ENCODE measurements at places on chromosomes 7 and 10.

DNA sequence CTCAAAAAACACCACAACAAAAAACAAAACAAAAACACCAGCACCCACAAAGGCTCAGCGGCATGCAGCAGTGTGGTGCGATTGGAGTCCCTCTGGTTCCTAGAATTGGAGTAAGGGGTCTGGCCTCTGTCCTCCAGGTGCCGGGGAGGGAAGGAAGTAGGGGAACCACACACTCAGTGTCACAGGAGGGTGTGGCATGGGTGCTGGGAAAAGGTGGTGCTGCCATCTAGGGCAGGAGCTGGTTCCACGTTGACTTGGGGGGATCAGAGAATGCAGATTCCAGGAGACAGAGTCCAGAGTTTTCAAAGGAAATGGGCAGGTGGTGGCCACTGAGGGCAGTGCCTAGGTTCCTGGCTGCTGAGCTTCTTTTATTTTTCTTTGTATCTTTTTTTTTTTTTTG lies 19.8 kb upstream of the WIPI2 start:
- DNase-seq = no peak

- DNase-seq = no peak
Measured at GRCh38 chr7:28847681-28848080, 110.4 kb downstream of the TRIL start.

DNA sequence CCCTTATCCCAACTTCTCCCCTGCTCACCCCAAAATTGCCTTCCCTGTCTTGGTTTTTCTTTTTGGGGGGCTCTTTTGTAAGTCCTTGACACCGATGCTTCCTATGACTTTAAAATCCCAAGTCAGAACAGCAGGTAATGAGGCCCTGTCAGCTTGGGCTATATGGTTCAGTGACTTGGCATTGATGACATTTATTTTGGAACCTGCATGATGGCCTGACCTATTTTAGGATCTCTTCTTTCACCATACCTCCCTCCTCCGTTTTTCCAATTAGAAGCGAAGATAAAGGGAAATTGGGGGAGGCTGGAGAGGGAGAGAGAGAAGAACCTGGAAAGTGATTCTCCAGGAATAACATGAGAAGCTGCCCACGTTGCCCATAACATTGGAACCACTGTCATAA lies 424.9 kb upstream of the AUTS2 start:
- no peak for DNase-seq

DNA sequence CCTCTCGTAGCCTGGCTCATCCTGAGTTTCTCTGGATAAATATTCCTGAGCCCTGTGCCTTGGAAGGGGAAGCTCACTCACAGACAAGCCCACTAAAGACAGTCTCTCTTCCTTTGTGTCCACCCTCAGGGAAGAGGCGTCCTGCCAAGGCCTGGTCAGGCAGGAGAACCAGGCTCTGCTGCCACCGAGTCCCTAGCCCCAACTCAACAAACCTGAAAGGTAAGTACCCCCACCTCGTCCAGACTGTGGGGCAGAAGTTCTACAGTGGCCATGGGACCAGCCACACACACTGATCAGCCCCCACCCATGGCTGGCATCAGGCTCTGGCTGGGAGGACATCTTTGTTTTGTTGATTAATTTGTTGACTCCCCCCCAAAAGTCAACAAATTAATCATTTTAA lies 2.8 kb downstream of the GPR15LG start:
- no peak for DNase-seq

- DNase-seq = no peak
Measured at GRCh38 chr10:9103301-9103700, 1048.8 kb downstream of the GATA3 start.

- DNase-seq = no peak
Measured at GRCh38 chr7:66727058-66727457, 13.5 kb upstream of the RABGEF1 start.

- DNase-seq = no peak
Measured at GRCh38 chr7:125059861-125060456, 130.3 kb upstream of the POT1 start.

GRCh38 chr7:155709453-155709852 lies 65.0 kb downstream of the RBM33 start:
- no peak for DNase-seq

GRCh38 chr10:3592424-3592823 lies 192.6 kb downstream of the KLF6 start:
- no peak for DNase-seq

DNA sequence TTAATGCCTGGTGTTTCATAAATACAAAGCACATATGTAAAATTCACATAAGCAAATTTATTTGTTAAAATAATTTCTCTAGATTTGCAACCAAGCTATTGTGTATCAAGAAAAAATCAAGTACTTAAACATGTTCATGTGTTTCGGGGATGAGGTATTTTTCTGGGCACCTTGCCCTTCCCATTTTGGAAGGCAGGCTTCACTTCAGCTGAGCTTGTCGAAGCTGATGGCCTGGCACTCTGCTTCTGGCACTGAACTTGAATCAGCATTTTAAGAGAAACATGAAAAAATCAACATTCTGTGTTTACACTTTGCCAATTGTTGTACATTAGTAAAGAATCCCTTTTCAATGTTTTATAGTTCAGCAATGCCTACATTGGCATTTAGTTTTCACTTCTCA lies 179.1 kb upstream of the STEAP4 start:
- DNase-seq = no peak

GRCh38 chr7:29969738-29970137 lies 19.9 kb downstream of the SCRN1 start:
- DNase-seq = no peak

- DNase-seq = no peak
Measured at GRCh38 chr7:136692221-136692620, 176.2 kb upstream of the CHRM2 start.

DNA sequence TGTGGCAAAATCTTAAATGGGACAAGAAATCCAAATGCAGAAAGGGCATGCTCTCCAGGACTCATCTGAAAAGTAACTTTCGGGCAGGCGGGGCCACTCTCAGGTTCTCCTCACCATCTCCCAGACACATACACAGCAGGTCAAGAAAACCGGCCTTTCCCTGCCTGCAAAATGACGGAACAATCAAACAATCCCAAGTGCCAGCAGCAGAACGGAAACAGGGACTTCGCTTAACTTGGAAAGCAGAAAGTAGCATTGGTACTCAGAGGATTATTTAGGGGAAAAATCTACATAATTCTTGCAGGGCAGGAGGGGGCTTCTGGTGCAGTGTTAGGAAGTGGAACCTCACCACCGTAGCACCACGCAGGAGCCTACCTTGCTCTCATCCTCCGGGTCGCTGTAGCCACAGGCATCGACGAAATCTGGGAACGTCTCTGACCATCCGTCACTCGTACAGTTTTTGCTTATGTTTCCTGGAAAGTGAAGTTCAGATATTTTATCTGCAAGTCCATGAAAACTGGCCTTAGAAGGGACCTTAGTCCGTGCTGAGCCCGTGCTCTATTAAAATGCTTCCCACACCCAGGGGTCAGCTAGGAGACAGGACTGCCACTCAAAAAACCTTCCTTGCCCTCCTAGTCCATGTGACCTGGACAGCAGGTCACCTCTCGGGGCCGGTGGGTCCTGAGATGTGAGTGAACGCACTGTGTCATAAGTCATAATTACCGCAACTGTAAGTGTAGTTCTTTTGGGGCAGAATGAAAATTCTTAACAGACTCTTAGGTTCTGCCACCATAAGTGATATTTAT lies 41.1 kb downstream of the VIPR2 start:
- no peak for DNase-seq

- no peak for DNase-seq
Measured at GRCh38 chr10:96268341-96268909, 2.9 kb downstream of the BLNK start.

DNA sequence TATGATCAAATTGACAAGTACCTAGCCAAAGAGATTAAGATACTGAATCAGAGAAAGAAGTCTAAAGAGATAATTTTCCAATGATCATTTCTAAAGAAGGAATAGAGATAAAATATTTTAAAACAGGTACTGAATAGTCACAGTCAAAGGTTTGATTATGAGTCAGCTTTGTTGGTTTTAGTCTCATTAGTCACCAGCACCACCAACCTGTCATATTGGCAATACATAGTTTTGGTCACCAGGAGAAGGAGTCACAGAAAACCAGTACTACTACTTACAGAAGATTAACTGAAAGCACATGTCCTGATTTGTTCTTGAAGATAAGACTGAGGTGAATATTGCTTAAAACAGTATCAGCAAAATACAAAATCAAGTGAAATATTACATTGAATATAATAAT lies 34.6 kb downstream of the ZEB1 start:
- DNase-seq = peak; percentile 88

- DNase-seq = no peak
Measured at GRCh38 chr10:110496553-110497437, 912 bp upstream of the DUSP5 start.

DNA sequence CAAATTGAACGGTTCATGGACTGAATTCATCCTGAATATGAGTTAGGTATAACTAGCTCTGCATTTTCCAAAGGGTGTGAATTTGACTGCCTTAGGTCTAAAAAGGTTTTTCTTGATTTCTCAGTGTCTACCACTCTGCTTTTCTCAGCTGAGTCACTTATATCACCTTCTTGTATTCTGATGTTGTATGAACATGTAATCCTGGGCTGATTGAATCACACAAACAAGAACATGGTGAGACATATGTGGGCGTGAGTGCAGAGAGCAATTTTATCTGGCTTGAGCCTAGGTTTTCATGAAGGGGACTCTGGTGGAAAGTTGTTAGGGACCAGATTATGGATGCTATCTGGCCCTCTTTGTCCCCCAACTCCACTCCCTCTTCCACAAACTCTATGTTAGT lies 239.8 kb downstream of the SUGCT start:
- DNase-seq = no peak

GRCh38 chr7:54729107-54729506 lies 29.9 kb downstream of the SEC61G start:
- no peak for DNase-seq

DNA sequence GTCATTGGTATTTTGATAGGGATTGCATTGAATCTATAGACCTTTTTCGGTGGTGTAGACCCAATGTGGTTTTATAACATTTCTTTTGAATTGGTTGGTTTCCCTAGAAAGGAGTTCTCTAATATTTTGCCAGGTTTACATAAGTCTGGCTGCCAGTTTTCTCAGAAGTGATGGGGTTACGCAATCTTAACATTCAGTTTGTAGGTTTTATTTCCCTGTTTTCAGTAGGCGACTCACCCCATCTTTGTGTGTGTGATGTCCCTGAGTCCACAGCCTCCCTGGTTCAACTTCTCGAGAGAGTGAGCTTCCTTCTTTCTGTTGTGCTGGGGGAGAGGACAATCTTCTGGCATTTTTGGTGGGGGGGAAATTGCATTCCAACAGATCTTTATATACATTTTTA lies 9.6 kb upstream of the KIF5B start:
- no peak for DNase-seq

DNA sequence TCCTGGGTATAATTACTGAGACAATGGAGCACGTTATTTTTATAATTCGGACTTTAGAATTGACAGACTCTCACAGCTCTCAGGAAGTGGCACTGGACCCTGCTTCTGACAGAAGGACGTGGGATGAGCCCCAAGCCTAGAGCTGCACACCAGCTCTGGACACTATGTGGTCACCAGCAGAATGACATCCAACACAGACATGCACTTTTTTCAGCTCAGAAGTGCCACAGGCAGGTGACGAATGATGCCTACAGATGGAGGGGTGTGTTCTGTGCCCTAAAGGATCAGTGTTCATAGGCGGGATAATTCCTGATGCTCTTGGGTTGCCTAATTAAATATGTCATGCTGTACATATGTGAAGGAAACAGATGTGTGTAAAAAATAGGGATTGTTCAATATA lies 87.9 kb downstream of the VIPR2 start:
- DNase-seq = no peak

GRCh38 chr7:23811540-23811939 lies 101.5 kb downstream of the STK31 start:
- DNase-seq = peak; percentile 6

DNA sequence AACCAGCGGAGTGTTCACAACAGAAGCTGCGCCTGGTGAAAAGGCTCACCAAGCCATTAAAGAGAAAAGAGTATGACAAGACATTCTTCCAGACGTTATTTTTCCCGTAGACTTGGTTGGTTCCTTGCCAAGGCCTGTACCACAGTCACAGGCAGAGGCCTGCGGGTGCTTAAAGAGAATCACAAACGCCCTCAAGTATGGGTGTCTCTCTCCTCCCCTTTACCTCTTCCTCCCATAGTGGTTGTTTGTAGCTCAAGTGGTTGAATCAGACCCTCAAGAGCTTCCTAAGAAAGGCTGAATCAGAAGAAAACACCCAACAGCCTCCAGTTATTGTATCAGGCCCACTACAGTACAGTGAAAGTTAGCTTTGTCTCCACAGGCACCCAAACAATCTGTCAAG lies 169.0 kb downstream of the CREB5 start:
- DNase-seq = no peak

- DNase-seq = no peak
Measured at GRCh38 chr10:124214610-124215375, 121.4 kb upstream of the CHST15 start.

DNA sequence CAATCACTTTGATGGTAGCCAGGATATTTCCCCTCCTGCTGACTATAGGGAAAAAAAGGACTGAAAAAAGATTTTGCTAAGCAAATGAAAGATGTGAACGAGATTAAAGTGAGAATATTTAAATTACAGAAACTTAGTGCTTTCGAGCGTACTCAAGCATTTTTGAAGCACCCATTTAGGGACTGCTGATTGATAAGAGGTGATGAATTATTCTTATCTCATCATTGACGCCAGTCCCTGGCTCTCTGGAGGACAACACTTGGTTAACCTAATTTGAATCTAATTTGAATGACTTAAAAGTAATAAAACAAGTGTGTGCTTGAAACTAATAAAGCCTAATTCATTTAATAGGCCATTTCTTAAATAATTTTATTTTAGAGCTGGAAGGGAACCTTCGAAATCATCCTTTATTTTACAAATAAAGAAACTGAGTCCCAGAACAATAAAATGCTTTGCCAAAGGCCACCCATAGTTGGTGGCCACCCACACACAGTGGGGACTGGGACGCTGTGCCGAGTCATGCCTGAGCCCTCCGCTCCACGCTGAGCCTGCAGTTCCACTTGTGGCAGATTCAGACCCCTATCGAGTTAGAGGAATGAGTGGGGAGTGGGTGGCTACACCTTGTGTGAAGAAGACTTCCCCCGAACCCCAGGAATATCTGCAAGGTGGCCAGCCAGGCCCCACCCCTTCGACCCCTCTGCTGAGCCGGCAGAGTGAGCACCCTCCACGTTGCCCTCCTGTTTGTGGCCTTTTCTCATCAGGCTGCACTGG lies 61.1 kb upstream of the SAMD8 start:
- DNase-seq = no peak

GRCh38 chr7:98956469-98956868 lies 78.1 kb downstream of the TRRAP start:
- DNase-seq = no peak

DNA sequence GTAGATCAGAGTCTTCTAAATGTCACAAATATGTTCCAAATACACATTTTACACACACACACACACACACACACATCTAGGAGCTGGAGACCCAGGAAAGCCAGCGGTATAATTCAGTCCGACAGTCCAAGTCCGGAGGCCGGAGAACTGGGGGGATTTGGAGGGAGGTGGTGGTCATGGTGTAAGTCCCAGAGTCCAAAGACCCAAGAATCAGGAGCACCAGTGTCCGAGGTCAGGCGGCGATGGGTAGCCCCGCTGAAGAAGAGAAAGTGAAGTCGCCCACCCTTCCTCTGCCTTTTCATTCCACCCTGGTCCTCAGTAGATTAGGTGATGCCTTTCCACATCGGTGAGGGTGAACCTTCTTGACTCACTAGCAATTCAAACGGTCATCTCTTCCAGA lies 154.8 kb downstream of the CAMK1D start:
- DNase-seq = no peak

Data from activated CD4-positive, alpha-beta T cell treated with anti-CD3 and anti-CD28 coated beads, Interleukin-10, Interleukin-2, amounts not matched to agents 100 ng/mL and 50 ng/mL, durations not matched to agents 16 hours and 8 hours (primary cell).